ENCODE measurements at places on chromosomes 7 and 10. TPM values are rescaled to one million over a fixed set of nuclear protein-coding genes. Genes with fewer than 3 reads are reported as not detected.

GRCh38 chr7:129535896-129536295, 33.6 kb downstream of the SMKR1 start:
- no peaks in the 10 kb centered on the region for H3K27me3 ChIP-seq
- H3K36me3 ChIP-seq: no peaks in the 10 kb centered on the region
- no peak overlapping the region for H3K4me3 ChIP-seq
- no peak overlapping the region for H3K27ac ChIP-seq
- no peak for DNase-seq

- H3K36me3 ChIP-seq: no peaks in the 10 kb centered on the region
- H3K4me3 ChIP-seq: no peak overlapping the region
- DNase-seq: no peak
- peaks cover 6% of the 10 kb centered on the region for H3K4me1 ChIP-seq
- H3K27me3 ChIP-seq: no peaks in the 10 kb centered on the region
Measured at GRCh38 chr10:89471110-89471809, 56.9 kb downstream of the IFIT5 start.

DNA sequence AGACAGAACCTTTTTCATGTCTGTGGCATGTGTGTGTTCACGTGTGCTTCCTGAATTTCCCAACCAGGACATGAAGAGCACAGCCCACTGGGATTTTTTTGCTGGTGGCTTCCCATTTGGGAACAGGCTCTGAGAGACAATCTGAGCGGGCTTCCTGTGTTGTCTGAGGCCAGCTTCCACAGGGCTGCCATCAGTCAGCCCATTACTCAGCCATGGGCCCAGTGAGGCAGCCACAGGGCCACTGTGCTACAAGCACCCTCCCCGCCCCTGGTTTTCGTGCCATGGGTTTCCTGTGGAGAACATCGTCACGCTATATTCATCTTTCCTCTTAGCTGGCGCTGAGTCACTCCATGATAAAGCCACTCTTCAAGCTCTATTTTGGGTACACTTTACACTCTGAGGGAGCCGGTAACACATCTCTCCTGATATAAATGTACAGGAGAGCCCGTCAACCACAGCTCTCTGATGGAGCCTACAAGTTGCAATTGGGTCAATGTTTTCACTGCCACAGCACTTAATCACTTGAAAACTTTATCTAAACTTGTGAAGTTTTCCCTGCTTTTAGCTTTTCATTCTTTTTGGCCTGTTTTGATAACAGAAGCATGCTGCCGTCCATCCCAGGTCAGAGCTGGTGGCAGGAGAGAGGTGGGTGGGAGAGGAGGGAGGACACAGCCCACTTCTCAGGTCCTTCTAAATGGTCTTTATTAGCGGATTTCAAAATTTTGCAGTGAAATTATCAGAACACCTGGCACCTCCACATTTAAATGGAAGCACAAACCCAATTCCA, 96.9 kb downstream of the HIPK2 start:
- peaks cover 16% of the 10 kb centered on the region for H3K36me3 ChIP-seq
- H3K27me3 ChIP-seq: peaks cover 2% of the 10 kb centered on the region
- no peak for DNase-seq
- H3K4me1 ChIP-seq: no peaks in the 10 kb centered on the region
- H3K4me3 ChIP-seq: no peak overlapping the region
- H3K27ac ChIP-seq: no peak overlapping the region

DNA sequence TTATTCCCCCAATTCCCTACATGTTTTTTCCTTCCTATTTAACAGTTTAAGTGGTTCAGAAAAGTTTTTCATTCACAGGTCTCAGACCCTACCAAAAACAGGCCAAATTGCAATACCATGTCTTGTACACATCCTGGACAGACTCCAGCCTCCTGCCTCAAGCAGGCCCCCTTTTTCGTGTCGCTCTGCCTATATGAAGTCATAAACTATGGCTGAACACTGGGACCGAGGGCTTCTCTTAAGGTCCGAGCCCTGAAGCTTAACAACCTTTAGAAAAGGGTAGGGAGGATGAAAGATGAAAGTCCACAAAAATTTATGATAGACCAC, 1.4 kb downstream of the FBXW4 start:
- H3K36me3 ChIP-seq: no peaks in the 10 kb centered on the region
- peak overlapping the region; percentile 96 for H3K4me3 ChIP-seq
- peaks cover 9% of the 10 kb centered on the region for H3K27me3 ChIP-seq
- DNase-seq: no peak

DNA sequence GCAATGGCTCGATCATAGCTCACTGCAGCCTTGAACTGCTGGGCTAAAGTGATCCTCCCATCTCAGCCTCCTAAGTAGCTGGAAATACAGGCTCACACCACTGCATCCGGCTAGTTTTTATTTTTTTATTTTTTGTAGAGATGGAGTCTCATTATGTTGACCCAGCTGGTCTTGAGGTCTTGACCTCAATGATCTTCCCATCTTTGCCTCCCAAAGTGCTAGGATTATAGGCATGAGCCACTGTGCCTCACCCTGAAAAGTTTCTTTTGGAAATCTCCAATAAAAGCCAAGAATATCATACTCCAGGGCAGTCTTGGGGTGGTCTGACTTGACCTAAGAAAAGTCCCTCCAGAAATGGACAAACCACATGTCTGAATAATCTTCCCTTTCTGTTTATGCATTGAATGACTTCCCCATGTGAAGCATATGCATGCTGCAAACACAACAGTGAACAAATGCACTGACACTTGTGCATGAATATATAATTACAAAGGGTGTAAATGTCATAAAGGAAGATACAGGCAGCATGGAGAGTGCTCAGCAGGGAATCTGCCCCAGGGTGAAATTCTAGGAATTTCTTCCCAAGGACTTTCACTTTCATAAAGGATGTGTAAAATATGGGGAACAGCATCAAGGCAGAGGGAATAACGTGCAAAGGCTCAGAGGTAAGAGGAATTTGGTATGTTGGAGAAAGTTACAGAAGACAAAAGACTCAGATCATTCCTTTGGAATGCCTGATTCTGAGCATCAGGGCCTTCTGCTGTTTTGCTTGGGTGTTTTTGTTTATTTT, 142.4 kb upstream of the LYZL1 start:
- H3K4me3 ChIP-seq: no peak overlapping the region
- H3K36me3 ChIP-seq: no peaks in the 10 kb centered on the region
- no peak overlapping the region for H3K27ac ChIP-seq
- H3K27me3 ChIP-seq: peaks cover 5% of the 10 kb centered on the region

DNA sequence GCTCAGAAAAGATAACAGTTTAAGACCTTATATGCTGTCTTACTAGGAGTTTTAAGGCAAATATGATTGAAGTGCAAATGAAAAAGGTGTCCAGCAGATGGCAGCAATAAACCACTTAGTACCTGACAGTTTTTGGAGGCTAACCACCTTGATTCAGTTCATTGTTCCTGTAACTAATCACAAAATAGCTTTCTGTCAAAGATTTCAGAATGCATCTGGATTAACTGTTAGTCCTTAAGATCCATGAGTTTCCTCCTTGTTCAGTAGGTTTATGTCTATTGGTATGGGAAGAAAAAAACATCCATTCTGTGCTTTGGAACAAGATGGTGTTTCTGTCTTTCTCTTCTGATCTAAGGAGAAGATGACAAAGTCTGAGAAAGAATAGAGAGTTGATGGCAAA, 46.6 kb downstream of the CCSER2 start:
- H3K27me3 ChIP-seq: no peaks in the 10 kb centered on the region
- no peaks in the 10 kb centered on the region for H3K36me3 ChIP-seq
- no peak for DNase-seq
- H3K4me3 ChIP-seq: no peak overlapping the region
- H3K27ac ChIP-seq: no peak overlapping the region

GRCh38 chr10:89879121-89879520, 177.7 kb downstream of the KIF20B start:
- peaks cover 4% of the 10 kb centered on the region for H3K36me3 ChIP-seq
- H3K4me3 ChIP-seq: no peak overlapping the region
- no peak overlapping the region for H3K27ac ChIP-seq
- no peaks in the 10 kb centered on the region for H3K4me1 ChIP-seq

TCAF2 gene
- total RNA-seq: 0.78 TPM

DNA sequence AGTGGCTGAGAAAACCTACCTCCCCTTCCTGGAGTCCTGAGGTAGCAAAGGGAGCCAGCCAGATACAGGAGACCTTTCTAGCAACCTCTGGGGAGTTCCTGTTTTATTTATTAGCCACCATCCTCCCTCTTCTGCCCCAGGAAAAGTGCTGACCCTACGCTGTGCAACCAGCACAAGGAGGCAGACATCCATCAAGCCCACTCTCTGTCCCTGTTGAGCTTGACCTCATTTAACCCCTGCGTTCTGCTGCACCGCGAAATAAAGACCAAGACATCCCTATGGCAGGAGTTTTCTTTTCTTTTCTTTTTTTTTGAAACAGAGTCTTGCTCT, 25.3 kb upstream of the ANKRD2 start:
- peak overlapping the region; percentile 22 for H3K27ac ChIP-seq
- H3K4me3 ChIP-seq: no peak overlapping the region
- no peak for DNase-seq
- H3K4me1 ChIP-seq: peaks cover 44% of the 10 kb centered on the region

KCNH2 gene
- total RNA-seq: 73.7 TPM

FRMD4A gene
- 70.6 TPM for total RNA-seq

- no peaks in the 10 kb centered on the region for H3K4me1 ChIP-seq
- H3K27ac ChIP-seq: no peak overlapping the region
- H3K4me3 ChIP-seq: no peak overlapping the region
- peak; percentile 27 for DNase-seq
- H3K36me3 ChIP-seq: no peaks in the 10 kb centered on the region
Measured at GRCh38 chr10:27223964-27224363, 16.6 kb downstream of the ACBD5 start.

ORC5 gene
- total RNA-seq: 14.7 TPM

SEMA3D gene
- 13.6 TPM for total RNA-seq

- H3K27me3 ChIP-seq: peaks cover 2% of the 10 kb centered on the region
- no peak for DNase-seq
- peaks cover 5% of the 10 kb centered on the region for H3K36me3 ChIP-seq
- peaks cover 10% of the 10 kb centered on the region for H3K4me1 ChIP-seq
Measured at GRCh38 chr7:35869810-35870209, 69.0 kb downstream of the SEPTIN7 start.

- no peaks in the 10 kb centered on the region for H3K4me1 ChIP-seq
- no peak overlapping the region for H3K27ac ChIP-seq
- H3K4me3 ChIP-seq: no peak overlapping the region
- peaks cover 6% of the 10 kb centered on the region for H3K27me3 ChIP-seq
- no peak for DNase-seq
Measured at GRCh38 chr10:775245-776075, 86.0 kb upstream of the DIP2C start.

CAV2 gene
- 1.7 TPM for total RNA-seq

GRCh38 chr10:60096761-60097513, 190.6 kb upstream of the CCDC6 start:
- DNase-seq: no peak
- H3K27me3 ChIP-seq: no peaks in the 10 kb centered on the region
- H3K27ac ChIP-seq: no peak overlapping the region
- no peaks in the 10 kb centered on the region for H3K36me3 ChIP-seq
- no peaks in the 10 kb centered on the region for H3K4me1 ChIP-seq
- no peak overlapping the region for H3K4me3 ChIP-seq

- no peak overlapping the region for H3K4me3 ChIP-seq
- no peaks in the 10 kb centered on the region for H3K36me3 ChIP-seq
- peaks cover 4% of the 10 kb centered on the region for H3K4me1 ChIP-seq
- no peak overlapping the region for H3K27ac ChIP-seq
- DNase-seq: no peak
Measured at GRCh38 chr7:55273186-55273980, 91.8 kb upstream of the LANCL2 start.

- peaks cover 1% of the 10 kb centered on the region for H3K4me1 ChIP-seq
- no peak overlapping the region for H3K4me3 ChIP-seq
- no peak overlapping the region for H3K27ac ChIP-seq
- DNase-seq: peak; percentile 62
Measured at GRCh38 chr7:22110227-22110839, 164.6 kb upstream of the CDCA7L start.

- DNase-seq: no peak
- H3K4me1 ChIP-seq: no peaks in the 10 kb centered on the region
- no peak overlapping the region for H3K4me3 ChIP-seq
- no peaks in the 10 kb centered on the region for H3K27me3 ChIP-seq
- no peaks in the 10 kb centered on the region for H3K36me3 ChIP-seq
Measured at GRCh38 chr7:122588621-122589020, 110.3 kb downstream of the RNF133 start.

DNA sequence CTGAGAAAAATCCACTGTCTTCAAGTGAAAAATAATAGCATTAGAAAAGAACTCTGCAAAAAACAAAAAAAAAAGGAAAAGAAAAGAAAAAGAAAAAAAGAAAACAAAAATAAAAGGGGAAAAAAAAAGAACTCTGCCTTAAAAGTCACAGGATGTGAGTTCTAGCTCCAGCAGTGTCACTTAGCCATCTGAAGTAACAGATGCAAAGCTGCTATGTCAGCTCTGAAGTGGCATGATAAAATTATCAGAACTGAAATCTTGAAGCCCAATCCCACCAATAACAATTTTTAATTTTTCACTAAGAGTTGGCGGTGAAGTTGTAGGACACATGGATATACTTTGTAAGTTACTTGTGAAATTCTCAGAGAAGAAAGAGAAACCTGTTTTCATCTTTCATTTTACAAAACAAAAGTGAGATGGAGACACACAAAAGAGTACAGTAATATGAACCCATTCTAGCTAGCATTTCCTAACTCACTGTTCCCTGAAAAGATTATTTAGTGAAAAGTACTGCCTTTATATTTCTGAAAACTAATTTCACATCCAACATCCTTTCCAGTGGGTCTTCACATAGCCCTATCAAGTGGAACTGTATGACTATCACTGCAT, 103.5 kb downstream of the ELAPOR2 start:
- H3K4me1 ChIP-seq: peaks cover 20% of the 10 kb centered on the region
- H3K36me3 ChIP-seq: peaks cover 10% of the 10 kb centered on the region
- DNase-seq: no peak
- peak overlapping the region; percentile 62 for H3K27ac ChIP-seq
- H3K4me3 ChIP-seq: no peak overlapping the region

DNA sequence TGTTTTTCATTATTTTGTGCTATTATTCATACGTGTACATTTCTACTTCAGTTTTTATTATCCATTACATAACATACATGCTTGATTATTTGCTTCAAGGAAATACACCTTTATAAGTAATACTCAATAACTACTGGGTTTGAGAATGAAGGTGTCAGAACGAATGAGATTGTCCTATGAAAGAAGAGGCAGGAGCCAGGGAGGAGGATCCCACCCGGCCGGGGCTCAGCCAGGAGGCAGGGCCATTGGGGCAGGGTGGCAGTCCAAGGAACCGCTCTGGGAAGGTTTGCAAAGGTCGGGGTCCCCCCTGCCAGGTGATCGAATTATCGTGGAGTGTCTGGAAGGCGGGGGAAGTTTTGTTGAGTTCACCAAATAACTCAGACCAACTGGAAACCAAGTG, 9.1 kb downstream of the TRIM56 start:
- H3K4me1 ChIP-seq: no peaks in the 10 kb centered on the region
- peaks cover 8% of the 10 kb centered on the region for H3K36me3 ChIP-seq
- no peak overlapping the region for H3K27ac ChIP-seq
- DNase-seq: no peak
- H3K4me3 ChIP-seq: no peak overlapping the region

HOXA4 gene
- total RNA-seq: not detected

- no peaks in the 10 kb centered on the region for H3K27me3 ChIP-seq
- peaks cover 10% of the 10 kb centered on the region for H3K36me3 ChIP-seq
- no peak overlapping the region for H3K27ac ChIP-seq
- no peak for DNase-seq
Measured at GRCh38 chr10:89651916-89652573, 7.0 kb upstream of the PANK1 start.

All from glutamatergic neuron (in vitro differentiated cells).